ENCODE measurements at places on chromosomes 5 and 9.

- no peak for DNase-seq
Measured at GRCh38 chr9:87609486-87609885, 111.8 kb downstream of the DAPK1 start.

DNA sequence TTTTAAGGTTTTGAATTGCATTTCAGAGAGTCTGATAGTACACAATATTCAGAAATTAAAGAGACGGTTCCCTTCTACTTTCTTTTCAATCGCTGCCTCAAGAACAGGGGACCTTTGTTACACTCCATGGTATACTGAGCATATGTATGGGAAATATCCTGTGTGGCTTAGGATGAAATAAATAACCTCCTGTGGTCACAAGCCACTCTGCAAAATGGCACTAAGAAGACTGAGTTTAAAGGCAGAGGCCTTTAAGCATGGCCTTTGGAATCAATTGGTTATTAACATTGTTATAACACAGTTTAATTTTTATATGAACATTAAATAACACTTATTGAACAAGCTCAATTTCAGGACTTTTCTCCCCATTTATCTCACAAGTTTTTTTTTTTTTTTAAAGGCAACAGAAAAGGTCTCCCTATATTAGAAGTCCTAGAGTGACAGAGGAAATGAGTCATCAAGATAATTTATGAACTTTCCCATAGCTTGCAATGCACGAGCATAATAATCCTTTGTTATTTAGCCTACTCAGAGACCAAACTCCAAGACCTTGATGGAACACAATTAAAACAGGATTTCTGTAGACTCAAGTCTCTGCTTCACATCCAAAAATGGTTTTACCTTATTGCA is 341.9 kb downstream of the TMEM167A start:
- DNase-seq = peak; percentile 81

- no peak for DNase-seq
Measured at GRCh38 chr5:154801083-154801482, 45.9 kb downstream of the LARP1 start.

- no peak for DNase-seq
Measured at GRCh38 chr5:154575546-154576428, 97.8 kb upstream of the HAND1 start.

DNA sequence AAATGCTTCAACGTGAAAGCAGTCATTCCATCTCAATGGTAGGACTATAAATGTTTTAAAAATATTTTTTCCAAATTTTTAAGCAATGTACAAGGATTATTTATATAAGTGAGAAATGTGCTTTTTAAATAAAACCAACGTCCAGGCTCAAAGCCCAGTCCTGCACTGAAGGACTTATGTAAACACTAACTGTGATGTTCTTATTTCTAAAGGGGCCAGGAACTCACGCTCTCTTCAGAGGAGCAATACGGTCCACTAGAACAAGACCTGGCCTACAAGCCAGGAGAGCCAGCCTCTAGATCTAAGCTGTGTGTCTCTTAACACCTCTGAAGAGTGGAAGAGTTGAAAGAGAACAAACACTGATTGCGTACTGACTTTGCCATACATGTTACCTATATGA is 12.1 kb downstream of the TTLL11 start:
- DNase-seq = no peak

Data from M059J (cell line).